Effector CD4-positive, alpha-beta T cell (primary cell): ENCODE measurements at places on chromosomes 7 and 10.

GRCh38 chr7:133167300-133167699 lies 85.4 kb upstream of the CHCHD3 start:
- no peak for DNase-seq

DNA sequence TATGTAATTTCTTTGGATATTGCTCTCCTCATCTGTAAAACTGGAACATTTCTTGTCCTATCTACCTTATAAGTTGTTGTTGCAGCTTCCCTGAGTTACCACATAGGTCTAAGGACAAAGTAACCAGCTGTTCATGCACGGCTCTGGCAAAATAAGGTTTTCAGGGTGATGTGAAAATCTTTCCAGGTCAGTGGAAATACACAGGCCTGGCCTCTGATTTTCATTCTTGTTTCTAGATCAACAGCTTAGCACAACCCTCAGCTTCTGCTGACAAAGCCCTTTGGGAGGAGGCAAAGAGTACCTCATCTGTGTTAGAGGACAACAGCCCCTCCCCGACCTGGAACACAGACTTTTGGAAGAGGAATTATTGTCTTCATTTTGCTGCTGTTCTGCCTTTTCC lies 117.5 kb upstream of the AGK start:
- DNase-seq = no peak

GRCh38 chr7:341841-342638 lies 52.1 kb downstream of the FOXL3 start:
- no peak for DNase-seq

DNA sequence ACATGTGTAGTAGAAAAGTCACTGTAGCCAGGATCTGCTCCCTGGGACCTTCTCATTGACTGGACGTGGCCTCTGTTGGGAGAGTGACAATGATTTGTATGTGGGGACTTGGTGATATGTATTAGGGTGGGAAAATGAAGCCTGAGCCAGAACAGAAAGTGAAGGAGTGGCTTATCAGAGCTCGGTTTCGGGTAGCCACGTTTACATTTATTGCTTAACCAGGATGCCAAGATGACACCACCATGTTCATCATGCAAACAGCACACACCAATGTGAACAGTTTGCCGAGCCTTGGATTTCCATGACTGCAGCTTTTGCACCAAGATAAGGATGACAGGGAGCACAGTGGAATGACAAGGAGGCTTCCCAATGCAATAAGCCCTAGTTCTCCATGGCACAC lies 112.8 kb upstream of the STK17A start:
- no peak for DNase-seq

DNA sequence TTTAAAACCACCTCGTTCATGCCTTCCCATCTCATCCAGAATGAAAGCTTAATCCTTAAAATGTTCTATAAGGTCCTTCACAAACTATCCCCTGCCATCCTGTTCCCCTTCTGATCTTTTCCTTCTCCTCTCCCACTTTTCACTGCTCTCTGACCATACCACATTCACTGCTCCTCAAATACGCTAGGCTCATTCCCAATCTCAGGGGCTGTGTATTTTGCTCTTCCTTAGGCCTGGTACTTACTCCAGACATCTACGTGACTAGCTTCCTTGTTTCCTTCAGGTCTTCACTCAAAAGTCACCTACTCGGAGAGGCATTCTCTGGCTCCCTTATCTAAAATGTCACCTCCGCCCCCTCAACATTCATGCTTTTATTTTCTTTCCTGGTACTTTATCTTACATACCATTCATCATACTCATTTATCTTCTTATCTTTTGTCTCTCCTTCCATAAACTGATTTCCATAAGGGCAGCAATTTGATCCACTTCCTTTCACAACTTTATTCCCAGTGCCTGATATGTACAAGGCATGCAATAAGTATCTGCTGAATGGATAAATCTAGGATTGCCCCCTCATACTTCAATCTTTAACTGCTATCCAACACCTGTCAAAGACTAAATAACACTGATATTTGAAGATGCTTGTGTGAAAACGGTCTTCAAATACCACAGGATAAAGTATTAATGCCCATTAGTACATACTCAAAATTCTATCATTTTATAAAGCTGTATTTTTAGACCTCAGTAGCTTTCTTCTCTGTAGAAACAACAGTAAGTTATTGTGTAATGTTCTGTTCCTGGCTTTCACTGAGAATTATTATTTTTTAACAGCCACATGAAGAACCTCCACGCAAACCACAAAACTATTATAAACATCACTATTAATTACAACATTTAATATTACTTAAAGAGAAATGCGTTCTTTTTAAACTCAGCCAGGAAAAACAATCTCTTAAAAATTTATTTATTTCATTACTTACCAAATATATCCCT lies 27.0 kb downstream of the JMJD1C start:
- no peak for DNase-seq
